Right lobe of liver (tissue), 6 donors: ENCODE measurements at places on chromosomes 4 and X.

DNA sequence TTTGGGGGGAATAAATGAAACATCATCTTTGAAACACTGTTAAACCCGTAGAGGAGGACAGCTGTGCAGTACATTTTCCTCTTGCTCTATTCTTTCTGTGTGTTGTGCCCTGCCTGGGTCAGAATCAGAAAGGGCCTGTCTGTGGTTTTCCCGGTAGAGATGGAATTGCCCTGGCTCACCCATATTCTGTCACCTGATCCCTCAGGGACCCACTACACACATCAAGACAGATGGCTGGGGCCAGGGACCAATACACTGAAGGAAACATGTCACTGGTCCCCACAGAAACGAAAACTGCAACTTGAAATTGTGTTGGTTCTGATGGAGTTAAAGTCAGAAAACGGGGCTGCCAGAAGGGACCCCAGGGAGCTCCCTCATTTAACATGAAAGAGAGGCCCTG, 114.9 kb downstream of the ZNF827 start:
- DNase-seq, result no peak

GRCh38 chr4:930028-930551, 2.0 kb downstream of the GAK start:
- no peak for DNase-seq

- no peak for DNase-seq
These were observed 7.7 kb downstream of the PROM1 start for GRCh38 chr4:16075975-16076757.

GRCh38 chrX:23930894-23931604, 23.2 kb downstream of the CXorf58 start:
- no peak for DNase-seq

GRCh38 chr4:5746829-5747737, 36.1 kb downstream of the EVC start:
- DNase-seq, result no peak

DNA sequence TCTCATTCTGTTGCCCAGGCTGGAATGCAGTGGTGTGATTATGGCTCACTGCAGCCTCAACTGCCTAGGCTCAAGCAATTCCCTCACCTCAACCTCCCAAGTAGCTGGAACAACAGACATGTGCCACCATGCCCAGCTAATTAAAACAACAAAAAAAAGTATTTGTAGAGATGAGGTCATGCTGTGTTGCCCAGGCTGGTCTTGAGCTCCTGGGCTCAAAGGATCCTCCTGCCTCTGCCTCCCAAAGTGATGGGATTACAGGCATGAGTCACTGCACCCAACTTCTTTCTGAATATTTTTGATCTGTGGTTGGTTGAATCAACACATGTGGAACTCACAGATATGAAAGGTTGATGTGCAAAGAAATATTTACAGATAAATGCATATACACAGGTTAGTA, 18.5 kb upstream of the SEPTIN11 start:
- DNase-seq, result no peak

- DNase-seq, result no peak
These were observed 18.4 kb upstream of the CC2D2A start for GRCh38 chr4:15451181-15451865.

GRCh38 chr4:16812041-16812440, 86.4 kb downstream of the LDB2 start:
- DNase-seq, result no peak

GRCh38 chr4:63894161-63894560, 515.1 kb downstream of the TECRL start:
- no peak for DNase-seq

DNA sequence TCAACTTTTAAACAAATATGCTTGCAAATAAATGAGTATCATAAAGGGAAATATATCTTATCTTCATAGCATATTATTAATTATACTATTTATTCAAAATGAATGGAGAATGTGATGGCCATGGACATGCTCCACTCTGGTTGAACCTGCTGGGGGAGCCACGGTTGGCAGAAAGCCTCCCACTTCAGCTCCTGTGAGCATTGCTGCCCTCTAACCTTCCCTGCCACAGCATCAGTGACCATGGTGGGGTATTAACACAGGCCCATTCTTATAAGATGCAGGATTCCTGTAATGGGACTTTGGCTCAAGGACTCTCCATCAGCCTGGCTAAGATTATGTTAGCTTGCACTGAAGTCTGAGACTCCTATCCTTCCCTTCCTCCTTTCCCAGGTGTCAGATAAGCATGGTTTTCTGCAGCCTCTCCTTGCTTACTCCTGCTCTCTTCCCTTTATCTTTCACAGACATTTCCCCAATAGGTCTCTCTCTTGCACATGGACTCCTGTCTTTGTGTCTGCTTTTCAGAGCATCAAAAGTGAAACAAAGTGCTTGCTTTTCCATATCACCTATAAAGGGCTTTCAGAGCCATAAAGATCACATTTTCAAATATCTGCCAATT, 4.9 kb upstream of the ABRAXAS1 start:
- DNase-seq, result no peak

DNA sequence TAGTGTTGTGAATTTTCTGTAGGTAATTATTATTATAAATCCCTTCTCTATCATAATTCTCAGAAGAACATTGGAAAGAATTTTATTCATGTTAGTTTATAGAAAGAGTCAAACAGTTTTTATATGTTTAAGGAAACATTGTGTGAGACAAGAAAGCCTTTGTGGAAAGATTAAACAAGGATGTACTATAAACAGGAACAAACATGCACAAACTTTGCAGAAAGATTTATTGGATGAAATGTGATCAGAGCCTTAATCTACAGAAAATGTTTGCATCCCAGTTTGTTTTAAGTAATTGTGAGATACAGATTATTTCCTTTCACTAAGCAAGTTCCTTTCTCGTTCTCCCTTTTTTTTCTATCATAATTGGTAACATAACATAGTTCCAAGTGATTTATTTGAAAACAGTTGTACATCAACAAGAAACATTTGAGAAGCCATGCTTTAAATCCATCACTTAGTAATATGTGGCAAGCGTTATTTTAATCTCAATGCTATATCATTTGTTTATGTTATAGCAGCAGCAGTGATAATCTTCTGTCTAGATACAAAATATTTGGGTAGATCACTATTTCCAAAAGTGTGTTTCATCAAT, 129.4 kb downstream of the SLC4A4 start:
- no peak for DNase-seq

DNA sequence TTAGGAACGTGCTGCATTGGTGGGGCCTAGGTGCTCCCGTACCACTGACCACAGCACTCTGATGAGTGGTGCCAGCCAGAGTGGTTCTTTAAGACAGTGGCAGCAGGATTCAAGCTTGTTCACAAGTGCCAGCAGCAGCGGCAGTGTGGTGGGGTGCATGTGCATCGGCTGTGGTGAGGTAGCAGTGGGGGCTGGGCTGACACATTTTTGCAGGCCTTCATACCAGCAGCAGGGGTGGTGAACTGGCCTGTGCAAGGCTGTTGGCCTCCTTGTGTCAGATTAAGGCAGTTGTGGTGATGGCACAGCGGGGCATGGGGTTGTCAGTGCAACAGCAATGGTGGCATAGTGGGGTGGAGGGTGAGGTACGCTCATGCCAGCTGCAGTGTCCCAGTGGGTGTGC, 131.4 kb downstream of the PABPC4L start:
- DNase-seq, result no peak

DNA sequence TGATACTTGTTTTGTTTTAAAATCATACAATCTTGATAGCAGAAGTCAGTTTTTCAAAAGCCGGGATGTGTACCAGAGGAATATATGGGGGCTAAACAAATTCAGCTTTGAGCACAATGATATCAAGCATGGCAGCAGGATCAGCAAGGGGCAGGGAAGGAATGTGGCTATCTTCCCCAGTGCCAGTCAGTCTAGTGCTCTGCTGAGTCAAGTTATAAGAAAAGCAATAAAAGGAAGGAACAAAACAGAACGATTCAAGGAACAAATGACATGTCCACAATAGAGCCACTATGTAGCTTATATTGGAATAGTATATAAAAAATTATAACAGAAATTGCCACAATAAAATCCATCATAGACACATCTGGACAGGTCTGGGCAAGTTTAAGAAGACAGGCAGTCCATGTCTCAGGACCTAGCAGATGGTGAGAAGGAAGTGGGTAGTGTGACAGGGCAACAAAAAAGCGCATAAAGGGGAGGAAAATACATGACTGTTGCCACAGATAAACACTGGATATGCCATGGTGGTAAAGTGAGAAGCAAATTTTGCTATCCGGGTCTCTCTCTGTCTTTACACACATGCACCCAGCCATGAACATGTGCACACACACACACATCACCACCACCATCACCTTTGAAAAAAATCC, 518.2 kb upstream of the HTR2C start:
- no peak for DNase-seq

DNA sequence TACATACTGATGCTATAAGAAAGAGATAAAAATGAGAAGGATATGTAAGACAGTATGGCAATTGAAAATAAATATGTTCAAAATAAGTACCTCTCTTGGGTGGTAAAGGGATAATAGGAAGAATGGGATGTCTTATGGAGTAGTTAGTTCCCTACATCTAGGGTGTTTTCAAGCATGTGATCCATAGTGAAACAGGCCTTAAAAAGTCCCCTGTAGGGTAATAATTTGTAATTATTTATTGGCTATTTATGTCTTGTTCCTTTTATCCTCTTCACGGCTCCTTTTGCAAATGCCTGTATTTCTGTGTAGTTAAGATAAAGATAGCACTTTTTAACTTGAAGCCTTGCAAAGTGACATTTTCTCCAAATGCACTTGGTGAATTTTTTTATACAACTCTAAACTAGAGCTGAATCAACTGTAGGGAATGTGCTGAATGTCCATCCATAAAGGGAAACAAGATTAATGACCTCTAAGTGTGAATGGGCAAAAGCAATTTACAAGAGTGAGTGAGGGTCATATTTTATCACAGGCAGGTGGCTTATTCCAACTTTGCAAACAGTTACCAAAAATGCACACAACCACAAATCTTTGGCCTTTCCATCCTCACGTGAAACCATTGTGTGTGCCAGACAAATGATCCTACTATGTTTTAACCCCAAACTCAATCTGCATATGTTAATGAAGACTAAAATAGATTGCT, 299.0 kb downstream of the KCNIP4 start:
- DNase-seq, result no peak

DNA sequence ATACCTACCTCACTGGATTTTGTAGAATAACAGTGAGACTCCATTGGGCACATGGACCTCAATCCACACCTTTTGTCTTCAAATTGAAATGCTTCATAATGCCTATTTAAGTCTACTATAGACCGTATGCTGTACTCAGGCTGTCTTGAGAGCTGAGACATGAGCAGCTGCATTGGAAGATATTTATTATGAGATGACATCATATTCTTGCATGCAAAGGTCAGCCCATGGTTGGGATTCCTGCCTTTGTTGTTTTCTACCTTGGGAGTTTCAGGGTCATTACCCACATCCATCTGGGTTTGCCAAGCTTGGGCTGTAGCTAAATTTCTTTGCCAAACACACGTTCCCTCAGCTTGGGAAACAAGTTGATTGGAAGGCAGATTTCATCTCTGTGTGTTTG, 33.2 kb upstream of the MAMLD1 start:
- no peak for DNase-seq

GRCh38 chrX:22193851-22194659, 78.7 kb upstream of the CBLL2 start:
- DNase-seq, result no peak

DNA sequence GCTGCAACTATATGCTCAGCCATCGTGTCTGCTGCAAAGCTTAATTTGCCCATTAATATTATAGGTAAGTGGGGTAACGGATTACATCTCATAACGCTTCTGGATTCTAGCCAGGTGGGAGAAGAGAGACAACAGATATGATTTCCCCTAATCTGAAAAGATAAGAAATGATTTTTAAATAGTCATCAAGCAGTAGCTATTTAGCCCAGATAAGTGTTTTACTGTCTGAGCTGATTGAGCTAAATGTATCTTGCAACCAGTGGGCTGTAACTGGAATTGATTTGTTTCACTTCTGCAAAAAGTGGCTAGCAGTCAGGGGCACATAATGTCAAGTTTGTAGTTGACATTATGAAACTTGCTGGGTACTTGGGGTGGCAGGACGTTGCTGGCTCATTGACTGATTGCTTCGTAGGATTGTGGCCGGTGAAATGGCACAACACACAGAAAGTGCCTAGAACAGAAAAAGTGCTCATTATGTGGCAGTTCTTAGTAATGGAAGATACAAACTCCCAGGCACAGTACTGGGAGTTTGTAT, 18.5 kb downstream of the LAP3 start:
- no peak for DNase-seq

GRCh38 chrX:9134366-9134765, 100.4 kb upstream of the FAM9B start:
- DNase-seq, result no peak

DNA sequence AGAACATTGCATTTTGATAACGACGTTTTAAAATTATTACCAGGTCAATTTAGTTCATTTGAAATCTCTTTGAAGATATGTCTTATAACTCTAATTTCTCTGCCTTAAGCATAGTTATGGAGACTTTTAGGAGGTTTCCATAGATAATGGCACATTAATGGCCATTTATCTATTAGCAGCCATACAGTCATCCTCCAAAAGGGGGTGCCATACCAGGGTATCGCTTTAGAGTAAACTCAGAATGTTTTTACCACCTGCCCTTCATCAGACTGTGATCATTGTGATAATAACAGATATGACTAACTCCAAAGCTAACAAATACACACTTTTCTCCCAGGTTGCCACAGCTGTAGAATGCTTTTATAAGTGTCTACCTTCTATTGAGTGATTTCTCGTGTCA, 461.5 kb downstream of the FSTL5 start:
- DNase-seq, result no peak

GRCh38 chrX:22404297-22404696, 131.6 kb downstream of the CBLL2 start:
- DNase-seq, result no peak

- DNase-seq, result no peak
These were observed 145.1 kb downstream of the INPP4B start for GRCh38 chr4:142701017-142701416.

- DNase-seq, result no peak
These were observed 7.0 kb upstream of the TRPC5OS start for GRCh38 chrX:111868726-111869638.

- DNase-seq, result no peak
These were observed 244 bp downstream of the EIF2S3 start for GRCh38 chrX:24055043-24055356.

GRCh38 chrX:16023790-16024734, 99.3 kb upstream of the GRPR start:
- DNase-seq, result no peak

DNA sequence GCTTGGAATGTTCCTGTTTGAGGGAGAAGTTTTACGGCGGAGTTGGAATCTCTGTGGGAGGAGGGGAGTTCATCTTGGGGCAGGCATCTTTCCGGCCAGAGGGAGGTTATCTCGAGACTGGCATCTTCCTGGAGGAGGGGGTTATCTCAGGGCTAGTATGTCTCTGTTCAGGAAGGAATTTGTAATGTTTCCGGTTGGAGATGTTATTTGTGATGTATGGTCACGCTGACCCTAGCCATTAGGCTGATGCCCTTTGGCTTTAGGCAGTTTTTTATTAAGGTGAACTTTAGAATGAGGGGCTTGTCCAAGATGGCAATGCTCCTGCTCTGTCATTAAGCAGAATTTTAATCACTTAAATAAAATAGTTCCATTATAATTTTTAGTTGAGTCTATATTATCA, 449.7 kb downstream of the PCDH10 start:
- no peak for DNase-seq
